ENCODE measurements at places on chromosomes 13 and 19.

- DNase-seq: no peak
These were observed 736 bp downstream of the GPI start for GRCh38 chr19:34365463-34366401.

GRCh38 chr13:91154558-91155353, 192.7 kb upstream of the MIR17HG start:
- DNase-seq: no peak

DNA sequence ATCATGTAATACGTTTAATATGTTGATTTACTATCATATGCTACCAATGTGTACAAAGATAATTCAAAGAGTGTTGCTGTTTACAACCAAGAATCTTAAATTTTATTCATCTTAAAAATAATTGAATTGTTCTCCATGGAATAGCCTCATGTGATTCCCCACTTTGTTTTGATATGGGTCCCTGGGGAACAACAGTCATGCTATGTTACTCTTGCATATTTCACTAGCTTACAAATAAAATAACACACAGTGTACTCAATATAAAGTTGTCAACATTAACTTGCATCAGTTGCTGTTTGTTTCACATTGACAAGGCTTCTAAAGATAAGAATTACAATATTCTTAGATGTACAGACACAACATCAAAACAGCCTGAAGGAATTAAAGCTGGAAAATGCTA, 2.3 kb downstream of the ENOX1 start:
- no peak for DNase-seq

DNA sequence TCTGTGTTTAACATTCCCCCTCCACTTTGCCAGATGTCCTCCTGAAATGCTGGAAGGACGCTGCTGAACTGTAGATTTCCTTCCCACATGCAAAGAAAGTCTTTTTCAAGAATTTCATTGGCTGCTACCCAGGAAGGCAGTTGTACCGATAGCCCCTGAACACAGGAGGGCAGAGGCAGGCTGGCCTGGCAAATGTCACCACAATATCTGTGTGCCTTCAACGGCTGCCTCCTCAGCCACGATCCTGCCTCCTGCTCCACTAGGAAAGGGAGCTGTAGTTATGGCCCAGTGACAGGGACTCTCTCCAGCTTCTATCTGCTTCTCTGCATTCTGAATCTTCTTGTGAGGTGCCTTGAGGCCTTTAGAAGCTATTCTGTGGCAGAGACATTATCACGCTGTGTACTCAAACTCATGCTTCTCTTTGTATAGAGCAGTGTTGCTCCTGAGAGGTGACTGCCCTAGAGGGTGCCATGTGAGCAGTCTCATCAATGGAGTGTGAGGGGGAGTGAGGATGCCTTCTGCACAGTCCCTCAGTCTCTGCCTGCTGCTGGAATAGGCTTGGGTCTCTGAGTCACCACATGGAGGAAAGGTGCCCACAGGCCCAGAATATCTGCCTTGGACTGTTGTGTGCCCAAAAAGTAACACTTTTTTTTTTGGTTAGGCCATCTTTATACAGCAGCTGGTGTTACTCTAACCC, 279.8 kb downstream of the DNAJC15 start:
- no peak for DNase-seq

DNA sequence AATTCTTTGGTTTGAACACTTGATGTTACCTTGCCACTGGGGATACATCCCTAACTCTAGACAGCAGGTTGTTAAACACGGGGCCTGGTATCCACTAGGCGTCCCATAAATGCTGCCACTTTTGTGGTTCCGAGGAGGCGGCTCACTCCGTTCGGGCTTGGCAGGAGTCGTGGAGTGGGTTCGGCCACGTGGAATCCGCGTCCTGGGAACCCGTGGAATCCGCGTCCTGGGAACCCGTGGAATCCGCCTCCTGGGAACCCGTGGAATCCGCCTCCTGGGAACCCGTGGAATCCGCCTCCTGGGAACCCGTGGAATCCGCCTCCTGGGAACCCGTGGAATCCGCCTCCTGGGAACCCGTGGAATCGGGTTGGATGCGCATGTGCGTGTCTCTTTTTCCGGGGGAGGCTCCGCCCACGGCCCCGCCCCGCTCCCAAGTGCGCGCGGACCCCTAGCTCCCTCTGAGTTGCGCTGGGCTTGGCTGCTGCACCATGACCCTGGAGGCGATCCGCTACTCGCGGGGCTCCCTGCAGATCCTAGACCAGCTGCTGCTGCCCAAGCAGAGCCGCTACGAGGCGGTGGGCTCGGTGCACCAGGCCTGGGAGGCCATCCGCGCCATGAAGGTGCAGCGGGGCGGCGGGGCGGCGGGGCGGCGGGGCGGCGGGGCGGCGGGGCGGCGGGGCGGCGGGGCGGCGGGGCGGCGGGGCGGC, at the start of gene MRI1:
TSS of gene MRI1 (plus strand) at position 422 of the 707 bp plus-strand sequence. CDS start at position 489, 67 bp downstream.
- peak; percentile 30 for DNase-seq

DNA sequence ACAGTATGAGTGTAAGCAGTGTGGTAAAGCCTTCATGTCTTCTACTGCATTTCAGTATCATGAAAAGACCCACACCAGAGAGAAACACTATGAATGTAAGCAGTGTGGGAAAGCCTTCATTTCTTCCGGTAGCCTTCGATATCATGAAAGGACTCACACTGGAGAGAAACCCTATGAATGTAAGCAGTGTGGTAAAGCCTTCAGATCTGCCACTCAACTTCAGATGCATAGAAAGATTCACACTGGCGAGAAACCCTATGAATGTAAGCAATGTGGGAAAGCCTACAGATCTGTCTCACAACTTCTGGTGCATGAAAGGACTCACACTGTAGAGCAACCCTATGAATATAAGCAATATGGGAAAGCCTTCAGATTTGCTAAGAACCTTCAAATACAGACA, 12.8 kb downstream of the ZNF844 start:
- DNase-seq: no peak

DNA sequence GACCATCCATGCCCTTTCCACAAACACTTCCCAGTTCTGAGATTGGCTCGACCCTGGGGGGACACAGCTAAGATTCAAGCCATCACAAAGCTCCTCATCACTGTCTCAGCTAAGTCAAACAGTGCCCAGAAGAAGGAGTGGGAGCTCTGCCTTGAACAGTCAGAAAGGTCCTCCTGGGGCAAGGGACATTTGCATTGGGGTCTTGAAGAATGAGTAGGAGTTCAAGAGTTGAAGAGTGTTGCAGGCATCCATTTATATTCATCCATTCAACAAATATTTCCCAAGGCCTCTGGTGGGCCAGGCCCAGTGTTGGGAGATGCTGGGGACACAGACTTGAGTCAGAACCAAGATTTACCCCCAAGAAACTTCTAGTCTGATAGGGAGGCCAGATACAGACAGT, 6.5 kb downstream of the IGLON5 start:
- no peak for DNase-seq

GRCh38 chr13:61316647-61317046, 99.0 kb downstream of the PCDH20 start:
- no peak for DNase-seq

GRCh38 chr19:33387351-33388230, 14.1 kb downstream of the CEBPG start:
- no peak for DNase-seq

GRCh38 chr13:26989957-26990713, 181.5 kb downstream of the USP12 start:
- DNase-seq: no peak

DNA sequence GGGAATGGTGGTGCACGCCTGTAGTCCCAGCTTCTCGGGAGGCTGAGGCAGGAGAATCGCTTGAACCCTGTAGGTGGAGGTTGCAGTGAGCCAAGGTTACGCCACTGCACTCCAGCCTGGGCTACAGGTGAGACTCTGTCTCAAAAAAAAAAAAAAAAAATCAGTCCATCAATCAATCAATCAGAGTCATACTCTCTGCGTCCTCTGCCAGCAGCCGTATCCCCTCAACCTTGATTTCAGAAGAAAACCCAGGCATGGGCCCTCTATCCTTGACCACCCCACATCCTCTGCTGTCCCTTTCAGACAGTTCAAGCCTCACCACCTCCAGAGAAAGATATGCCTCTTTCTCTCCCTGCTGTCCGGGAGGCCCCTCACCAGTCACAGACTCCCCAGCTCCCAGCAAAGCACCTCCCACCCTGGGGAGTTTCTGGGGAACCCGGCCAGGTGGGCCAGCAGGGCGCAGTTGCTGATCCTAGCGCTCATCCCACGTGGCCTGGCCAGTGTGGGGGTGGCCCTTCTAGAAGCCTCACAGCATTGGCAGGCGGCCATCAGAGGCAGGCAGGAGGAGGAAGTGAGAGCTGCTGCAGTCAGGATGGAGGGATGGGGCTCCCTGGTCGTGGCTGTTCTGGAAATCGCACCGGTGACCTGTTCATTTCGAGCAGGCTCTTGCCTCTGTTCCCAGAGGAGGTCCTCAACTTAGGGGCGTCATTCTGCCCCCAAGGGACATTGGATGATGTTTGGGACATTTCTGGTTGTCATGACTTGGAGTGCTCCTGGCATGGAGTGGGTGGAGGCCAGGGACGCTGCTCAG, 10.2 kb upstream of the JSRP1 start:
- no peak for DNase-seq

- no peak for DNase-seq
These were observed 7.1 kb upstream of the KLK5 start for GRCh38 chr19:50959731-50960500.

DNA sequence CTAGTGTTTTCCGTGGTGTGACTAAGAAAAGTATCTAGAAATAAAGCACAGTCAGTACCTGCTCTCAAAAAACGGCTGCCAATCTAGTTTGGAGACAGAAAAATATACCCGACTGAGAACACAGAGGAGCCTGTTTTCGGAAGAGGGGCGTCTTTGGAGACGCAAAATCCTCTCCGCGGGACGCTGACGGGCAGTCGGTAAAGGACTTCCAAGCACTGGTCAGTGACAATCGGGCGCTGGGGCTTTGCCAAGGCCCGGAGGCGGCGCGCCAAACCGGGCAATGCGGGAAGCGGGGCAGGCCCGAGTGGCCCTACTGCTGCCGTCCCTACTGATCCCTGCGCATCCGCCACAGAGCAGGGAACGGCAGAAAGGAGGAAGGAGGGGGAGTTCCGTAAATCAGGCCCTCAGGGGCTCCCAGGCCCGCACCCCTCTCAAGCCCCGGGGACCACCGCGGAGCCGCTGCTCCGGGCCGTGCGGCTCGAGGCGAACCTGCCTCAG, 588 bp upstream of the DPY19L3 start:
- DNase-seq: no peak

- no peak for DNase-seq
These were observed 14.3 kb downstream of the BCAT2 start for GRCh38 chr19:48796298-48797083.

GRCh38 chr13:71721104-71721503, 145.9 kb downstream of the DACH1 start:
- DNase-seq: no peak

- DNase-seq: no peak
These were observed 4.3 kb downstream of the LGALS14 start for GRCh38 chr19:39708594-39708993.

DNA sequence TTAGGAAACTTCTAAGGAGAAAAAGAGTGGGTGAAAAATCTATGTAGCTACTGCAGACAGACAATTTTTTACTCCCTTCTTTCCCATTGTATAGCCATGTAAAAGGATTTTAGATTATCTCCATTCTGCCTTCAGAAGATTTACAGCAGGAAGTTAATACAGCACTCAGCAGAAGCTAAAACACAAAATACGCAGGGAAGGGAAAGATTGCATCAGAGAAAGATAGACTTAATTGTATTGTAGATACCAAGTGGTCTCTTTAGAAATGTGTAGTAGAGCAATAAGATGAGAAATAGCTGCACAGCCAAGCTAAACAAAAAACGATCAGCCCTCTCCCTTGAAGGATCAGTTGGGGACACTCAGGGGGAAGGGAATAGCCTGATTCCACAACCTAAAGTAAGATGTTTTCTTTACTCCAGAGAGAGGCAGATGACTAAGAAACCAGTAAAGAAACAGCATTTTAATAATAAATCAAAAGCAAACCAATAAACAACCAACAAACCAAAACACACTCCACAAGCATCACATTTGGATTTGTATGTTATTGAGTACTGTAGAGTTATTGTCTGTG, 236.7 kb upstream of the SLITRK1 start:
- DNase-seq: no peak

- no peak for DNase-seq
These were observed 392.7 kb upstream of the ZNF507 start for GRCh38 chr19:31952693-31953092.

GRCh38 chr13:99721606-99722337, 220.5 kb downstream of the TM9SF2 start:
- no peak for DNase-seq

- DNase-seq: no peak
These were observed 79.3 kb upstream of the TEX29 start for GRCh38 chr13:111241006-111241755.

GRCh38 chr19:56765137-56765536, 75.4 kb downstream of the PEG3 start:
- no peak for DNase-seq

DNA sequence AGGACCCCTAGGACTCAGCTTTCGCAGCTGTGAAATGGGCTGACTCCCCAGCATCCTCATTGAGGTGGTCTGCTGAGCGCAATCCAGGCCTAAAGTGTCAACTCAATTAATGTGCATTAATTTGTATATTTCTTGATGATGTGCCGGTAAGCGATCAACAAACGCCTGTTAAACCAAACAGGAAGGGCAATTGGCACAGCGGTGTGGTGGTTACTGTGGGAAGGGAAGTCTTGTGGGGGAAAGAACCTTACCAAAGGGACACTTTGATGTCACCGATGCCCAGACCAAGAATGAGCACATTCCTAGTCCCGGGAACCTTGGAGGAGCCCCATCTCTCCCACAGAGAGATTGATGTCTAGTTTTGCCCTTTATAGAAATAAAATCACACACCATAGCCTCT, 1.6 kb downstream of the JAK3 start:
- no peak for DNase-seq

DNA sequence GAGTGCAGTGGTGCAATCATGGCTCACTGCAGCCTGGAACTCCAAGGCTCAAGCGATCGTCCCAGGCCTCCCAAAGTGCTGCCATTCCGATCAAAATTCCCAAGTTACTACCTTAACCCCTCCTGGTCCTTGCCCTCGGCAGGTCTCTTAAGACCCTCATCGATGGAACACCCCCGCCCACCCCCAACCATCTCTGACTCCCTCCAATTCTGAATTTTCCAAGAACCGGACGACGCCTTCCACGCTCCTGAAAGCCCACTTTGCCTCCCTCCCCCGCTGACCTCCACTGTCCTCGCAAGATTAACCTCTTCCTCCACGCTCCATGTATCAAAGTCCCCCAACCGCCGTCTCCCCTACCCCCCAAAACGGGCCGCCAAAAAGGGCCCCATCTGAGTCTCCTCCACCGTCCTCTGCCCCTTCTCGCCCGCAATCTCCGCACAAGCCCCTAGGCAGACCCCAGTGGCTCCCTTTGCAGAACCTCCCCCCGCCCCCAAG, 539 bp downstream of the DAPK3 start:
- DNase-seq: no peak

DNA sequence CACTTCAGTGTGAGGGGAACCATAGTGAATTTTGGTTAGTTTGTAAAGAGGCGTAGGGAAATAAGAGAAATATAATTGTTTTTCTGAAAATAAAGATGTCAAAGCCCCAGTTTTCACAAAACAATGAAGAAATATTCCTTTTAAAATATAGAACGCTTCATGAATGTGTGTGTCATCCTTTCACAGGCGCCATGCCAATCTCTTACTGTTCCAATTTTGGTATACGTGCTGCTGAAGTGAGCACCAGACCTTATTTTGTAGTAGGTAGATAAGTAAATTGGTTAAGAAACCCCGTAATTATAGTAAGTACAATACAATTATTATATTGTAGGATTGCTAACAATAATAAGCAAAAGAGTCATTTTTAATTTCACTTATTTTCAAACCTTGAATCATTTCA, 43.3 kb downstream of the NAA16 start:
- no peak for DNase-seq

- DNase-seq: no peak
These were observed 252.4 kb downstream of the UQCRFS1 start for GRCh38 chr19:28960586-28960985.

GRCh38 chr19:49746206-49746958, 16.7 kb downstream of the TSKS start:
- peak; percentile 8 for DNase-seq

All from activated CD4-positive, CD25-positive, alpha-beta regulatory T cell treated with anti-CD3 and anti-CD28 coated beads, Interleukin-2, amount 50 U/mL, for 16 hours (primary cell).